T1000 (cell line): ENCODE measurements at places on chromosomes 12 and 14.

GRCh38 chr12:66033151-66033550, 97.4 kb downstream of the LLPH start:
- no peak for DNase-seq

DNA sequence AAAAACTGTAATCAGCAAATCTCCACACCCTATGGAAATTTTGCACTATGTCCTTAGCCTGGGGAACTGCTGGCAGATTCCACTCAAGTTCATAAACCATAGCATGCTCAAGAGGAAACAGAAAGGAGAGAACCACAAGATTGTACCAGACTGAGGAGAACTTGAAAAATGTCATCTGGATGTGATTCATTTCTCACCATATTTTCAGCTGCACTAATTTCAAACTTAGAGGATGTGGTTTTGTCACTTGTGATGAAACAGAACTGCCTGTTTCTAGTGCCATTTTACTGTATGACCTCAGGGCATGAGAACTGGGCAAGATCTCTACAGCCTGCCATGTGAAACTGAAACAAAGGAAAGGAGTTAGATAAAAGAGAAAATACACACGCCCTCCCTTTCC, 1493.1 kb upstream of the FLRT2 start:
- DNase-seq, result no peak

- no peak for DNase-seq
Observed at GRCh38 chr14:55302367-55303124, 31.3 kb downstream of the FBXO34 start.

GRCh38 chr12:77328326-77328725, 263.0 kb upstream of the E2F7 start:
- DNase-seq, result no peak

- DNase-seq, result no peak
Observed at GRCh38 chr12:116609319-116610114, 50.3 kb downstream of the MAP1LC3B2 start.

GRCh38 chr12:68665016-68665569, 21.7 kb upstream of the NUP107 start:
- no peak for DNase-seq

DNA sequence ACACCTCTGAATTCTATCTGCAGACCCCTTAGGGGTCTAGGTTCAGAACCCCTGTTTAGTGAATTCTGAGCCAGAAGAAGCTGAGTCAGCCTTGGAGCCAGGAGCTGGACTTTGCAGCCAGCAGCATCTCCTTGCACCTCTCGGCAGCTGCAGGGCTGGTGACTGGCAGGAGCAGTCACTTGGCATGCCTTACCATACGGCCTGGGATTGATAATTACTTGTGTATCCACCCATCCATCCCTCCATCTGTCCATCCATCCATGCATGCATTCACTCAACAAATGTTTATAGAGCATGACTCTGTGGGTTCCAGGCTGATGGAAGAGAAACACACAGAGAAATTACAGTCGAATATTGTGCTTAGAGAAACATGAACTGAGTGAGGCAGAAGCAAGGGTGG, 67.5 kb upstream of the PRIMA1 start:
- DNase-seq, result no peak

DNA sequence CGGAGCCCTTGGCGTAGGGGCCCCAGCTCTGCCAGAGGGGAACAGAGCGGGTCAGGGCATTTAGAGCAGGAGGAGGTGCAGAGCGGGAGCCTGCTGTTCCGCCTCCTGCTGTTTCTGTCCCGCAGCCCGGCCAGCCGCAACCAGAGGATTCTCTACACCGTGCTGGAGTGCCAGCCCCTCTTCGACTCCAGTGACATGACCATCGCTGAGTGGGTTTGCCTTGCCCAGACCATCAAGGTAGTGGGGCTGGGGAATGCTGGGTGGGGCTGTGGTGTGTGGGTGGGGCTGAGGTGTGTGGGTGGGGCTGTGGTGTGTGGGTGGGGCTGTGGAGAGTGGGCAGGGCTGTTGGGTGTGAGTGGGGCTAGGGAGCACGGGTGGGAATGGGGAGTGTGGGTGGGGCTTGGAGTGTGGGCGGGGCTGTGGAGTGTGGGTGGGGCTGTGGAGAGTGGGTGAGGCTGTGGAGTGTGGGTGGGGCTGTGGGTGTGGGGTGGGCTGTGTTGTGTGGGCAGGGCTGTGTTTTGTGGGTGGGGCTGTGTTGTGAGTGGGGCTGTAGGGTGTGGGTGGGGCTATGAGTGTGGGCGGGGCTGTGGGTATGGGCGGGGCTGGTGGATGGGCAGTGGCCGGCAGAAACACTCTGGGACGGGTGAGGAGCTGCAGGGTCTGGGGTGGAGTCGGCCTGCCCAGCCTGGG, 8.0 kb downstream of the ASPG start:
- no peak for DNase-seq

DNA sequence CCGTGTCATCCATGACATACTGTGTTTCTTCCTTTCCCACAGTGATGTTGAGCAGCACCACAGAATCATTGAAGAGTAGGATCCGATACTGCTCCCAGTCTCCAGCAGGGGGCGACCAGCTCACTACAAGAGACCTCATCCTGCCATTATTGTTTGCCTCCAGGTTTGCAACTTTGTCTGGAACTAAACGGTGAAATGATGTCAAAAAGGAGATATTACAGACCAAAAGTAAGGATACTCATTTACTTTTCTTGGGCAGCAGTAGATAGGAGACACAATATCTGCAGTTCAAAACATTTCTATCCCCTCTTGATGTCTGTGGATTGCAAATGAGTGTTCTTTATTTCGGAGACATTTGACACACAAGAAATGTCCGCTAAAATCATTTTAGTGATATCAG, 47.2 kb downstream of the PTPRB start:
- DNase-seq, result peak; percentile 91

GRCh38 chr12:24414480-24414879, 465.0 kb upstream of the SOX5 start:
- no peak for DNase-seq

DNA sequence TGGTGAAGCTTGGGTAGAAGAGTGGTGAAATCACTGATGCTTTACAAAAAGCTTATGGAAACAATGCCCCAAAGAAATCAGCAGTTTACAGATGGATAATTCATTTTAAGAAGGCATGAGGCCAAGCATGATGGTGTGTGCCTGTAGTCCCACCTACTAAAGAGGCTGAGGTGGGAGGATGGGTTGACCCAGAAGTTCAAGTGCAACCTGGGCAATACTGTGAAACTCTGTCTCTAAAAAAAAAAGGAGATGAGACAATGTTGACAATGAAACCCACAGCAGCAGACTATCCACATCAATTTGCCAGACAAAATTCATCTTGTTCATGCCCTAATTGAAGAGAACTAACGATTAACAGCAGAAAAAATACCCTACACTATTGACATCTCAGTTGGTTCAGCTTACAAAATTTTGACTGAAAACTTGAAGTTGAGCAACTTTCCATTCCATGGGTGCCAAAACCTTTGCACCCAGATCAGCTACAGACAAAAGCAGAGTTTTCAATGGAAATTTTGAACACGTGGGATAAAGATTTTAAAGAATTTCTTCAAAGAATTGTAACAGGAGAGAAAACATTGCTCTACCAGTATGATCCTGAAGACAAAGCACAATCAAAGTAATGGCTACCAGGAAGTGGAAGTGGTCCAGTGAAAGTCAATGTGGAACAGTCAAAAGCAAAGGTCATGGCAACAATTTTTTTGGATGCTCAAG, 26.7 kb downstream of the BTG1 start:
- DNase-seq, result no peak

GRCh38 chr12:93100610-93101009, 171.5 kb upstream of the EEA1 start:
- no peak for DNase-seq

DNA sequence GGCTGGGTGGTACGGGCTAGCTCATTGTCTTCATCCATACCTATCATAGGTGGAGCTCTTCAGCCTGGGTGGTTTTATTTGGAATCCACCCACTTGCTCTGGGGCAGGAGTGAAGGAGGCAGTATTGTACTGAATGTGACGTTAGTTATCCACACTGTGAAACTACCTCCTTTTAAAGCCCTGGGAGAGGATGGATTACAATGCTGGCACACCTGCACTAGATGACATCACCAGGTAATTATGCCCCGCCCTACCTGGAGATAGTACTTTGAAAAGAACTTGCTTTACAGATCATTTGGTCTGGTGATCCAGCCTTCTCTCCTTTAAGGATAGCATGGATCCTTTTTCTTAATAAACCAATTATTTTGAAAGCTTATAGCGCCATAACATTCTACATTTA, 78.0 kb downstream of the B4GALNT3 start:
- no peak for DNase-seq

DNA sequence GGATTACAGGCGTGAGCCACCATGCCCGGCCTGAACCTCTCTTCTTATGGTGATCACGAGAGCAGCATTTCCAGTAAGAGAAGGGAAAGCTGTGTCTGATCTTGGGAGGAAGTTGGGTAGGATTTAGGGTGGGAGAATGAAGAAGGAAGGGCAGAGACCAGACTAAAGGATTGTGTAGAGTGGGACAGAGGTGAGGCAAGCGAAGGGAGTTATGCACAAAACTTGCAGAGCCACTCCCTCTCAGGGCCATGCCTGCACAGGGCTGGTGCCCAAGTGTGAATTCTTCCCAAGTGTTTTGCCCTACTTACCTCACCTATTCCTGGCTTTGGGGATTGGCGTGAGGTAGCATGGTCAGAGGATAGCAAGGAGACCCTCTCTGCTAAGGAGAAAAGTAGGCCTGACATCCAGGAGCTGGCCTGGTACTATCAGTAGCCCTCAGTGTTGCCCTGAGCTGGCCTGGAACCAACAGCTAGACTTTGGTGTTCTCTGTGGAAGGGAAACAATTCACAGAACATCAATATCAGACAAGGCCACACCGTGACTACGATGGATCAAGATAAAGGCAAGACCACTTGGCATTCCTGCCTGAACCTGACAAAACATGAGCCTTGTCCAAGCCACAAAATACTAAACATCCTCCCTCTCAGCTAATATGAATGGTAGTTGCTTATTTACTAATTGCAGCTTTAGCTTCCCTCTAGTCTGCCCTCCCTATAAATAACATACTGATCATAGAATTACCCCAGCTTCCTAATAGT, 201.0 kb upstream of the AMIGO2 start:
- DNase-seq, result no peak

DNA sequence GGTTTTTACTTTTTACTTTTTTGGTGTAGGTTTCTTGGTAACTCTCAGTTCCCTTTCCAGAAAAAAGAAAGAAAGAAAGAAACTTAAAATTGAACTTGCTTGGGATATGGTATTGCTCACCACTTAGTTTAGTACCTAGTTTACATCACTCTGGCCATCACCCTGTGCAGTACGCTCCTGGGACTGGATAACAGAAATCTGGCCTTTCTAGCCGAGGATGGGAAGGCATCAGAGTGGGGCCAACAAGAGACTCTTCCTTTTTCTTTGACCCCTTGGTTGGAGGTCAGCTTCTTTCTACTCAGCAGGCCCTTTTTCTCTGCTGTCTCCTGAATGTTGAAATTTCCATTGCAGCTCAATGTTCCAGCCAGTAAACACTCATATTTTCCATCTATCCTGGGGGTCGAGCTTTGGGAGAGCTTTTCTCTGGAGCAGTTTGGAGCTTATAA, 156.6 kb downstream of the TGFB3 start:
- no peak for DNase-seq

DNA sequence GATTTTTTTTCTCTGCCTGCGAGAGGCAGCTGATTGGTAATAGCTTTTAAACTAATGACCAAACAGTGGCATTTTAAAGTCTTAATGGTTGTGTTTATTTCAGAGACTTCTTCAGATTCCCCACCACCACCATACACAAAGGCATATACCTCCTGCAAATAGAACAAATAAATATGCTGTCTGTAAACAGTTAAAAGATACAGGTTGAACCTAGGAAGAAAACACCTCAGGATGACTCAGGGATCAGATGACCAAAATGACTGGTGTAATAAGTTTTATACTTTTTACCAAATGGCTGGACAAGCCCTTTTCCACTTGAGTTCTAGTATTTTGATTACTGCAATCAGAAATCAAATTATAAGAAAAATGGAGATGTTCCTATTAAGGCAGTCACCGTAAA, 364.1 kb downstream of the PAWR start:
- no peak for DNase-seq

GRCh38 chr12:103755425-103755824, 85.6 kb downstream of the NT5DC3 start:
- DNase-seq, result no peak
